ENCODE measurements at places on chromosomes 3 and 15.

DNA sequence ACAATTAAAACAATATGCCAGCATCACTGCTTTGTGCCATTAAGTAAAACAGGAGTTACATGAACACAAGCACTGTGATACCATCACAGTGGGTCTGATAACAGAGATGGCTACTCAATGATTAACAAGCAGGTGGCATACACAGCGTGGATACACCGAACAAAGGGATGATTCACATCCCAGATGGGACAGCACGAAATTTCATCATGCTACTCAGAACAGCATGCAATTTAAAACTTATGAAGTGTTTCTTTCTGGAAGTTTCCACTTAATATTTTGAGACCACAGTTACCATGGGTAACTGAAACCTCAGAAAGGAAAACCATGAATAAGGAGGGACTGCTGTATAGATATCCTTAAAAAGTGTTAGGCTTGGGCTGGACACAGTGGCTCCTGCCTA is 44.5 kb downstream of the SLC24A1 start:
- peak; percentile 70 for DNase-seq

DNA sequence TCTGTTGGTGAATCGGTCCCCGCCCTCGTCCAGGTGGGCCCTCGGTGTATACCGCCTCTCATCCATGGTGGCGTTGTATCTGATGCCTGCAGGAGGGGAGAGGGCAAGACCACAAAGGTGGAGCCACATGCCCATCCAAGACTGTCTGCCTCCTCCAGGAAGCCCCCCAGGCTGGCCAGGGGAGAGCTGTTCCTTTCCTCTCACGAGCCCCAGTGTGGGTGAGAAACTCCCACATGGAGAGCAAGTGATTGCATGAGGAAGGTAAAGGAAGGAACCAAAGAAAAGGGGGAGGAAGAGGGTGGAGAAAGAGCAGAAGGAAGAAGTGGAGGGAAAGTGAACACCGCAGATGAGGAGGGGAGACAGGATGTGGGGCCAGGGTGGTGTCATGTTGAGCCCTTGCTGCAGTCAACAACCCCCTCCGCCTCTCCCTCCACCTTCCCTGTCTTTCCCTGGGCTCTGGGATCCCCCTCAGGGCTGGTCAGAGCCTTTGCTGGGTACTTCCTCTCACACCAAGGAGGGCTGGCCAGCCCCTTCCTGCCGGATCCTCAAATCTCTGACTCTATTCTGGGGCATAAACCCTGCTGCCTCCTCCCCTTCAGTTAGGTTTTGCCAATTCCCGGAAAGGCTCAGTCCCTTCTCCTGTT is 49.3 kb downstream of the FEM1B start:
- no peak for DNase-seq

GRCh38 chr3:86930831-86931230 is 60.1 kb downstream of the VGLL3 start:
- peak; percentile 44 for DNase-seq

GRCh38 chr3:89560568-89560967 is 453.1 kb downstream of the EPHA3 start:
- peak; percentile 1 for DNase-seq

Data from AG10803 (cell line).